HS-5 (cell line): ENCODE measurements at places on chromosomes 6 and 20.

DNA sequence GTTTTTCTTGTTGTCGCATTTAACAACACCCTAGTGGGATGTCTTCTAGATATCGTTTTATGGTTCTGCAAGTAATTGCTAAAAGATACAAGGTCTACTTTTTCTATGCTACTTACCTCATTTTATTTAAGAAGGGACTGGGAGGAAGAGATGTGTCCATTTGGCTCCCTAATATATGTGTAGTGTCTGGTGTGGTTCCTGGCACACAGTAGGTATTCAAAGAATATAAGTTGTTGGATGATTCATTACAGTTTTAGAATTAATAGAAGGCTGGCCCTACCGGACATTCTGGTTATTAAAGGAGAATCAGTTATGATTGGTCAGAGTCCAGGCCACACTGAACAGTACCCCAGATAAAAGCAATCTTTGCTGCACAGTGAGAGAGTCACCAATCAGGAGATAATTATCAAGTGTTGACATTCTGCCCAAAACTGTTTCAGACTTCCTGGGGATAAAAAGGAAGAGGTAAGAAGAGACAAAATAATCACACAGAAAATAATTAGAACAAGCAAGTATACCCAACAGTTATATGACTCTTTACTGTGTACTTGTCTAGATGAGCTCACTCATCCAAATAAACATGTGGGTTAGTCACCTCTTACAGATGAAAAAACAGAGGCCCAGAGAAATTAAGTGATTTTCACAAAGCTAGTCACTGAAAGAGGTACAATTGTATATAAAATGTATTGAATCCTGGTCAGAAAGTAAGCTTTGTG, 7.0 kb downstream of the TMEM244 start:
- no peak for DNase-seq

- DNase-seq: peak; percentile 96
Measured at GRCh38 chr6:71602385-71603007, 283.9 kb upstream of the RIMS1 start.

DNA sequence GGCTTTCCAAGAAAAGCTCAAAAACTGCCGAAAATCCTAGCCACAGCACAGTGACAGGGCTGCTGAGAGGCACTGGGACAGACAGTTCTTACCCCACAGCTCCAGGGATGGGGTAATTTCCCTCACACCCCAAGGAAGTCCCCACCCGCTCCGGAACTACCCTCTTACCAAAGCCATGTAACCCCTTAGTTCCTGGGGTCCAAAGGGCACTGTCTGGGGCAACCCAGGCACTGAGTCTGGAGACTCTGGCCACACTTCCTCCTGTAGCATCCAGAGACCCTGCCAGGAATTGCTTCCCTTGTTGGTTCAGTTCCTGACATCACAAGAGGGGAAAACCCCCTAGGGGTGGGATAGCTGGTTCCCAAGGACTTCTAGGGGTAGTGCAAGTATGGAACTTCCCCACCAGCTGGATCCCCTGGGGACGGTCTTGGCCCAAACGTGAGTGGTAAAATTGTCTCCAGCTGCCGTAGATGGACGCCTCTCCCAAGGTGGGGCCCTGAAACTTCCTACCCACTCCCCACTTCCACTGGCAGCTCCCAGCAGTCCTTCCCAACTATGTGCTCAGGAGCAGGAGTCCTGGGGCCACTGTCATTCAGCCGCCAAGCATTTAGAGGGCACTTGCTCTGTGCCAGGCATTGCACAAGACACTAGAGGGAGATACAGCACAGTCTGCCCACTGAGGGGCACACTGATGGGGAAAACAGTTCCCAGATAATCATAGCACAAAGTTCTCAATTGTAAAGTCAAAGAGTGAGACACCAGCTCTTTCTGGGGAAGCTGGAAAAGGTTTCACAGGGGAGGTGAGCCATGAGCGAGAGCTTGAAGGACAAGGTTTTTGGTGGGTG, 17.2 kb upstream of the HCK start:
- DNase-seq: no peak

GRCh38 chr6:42260972-42261371, 43.3 kb upstream of the MRPS10 start:
- DNase-seq: no peak

GRCh38 chr6:162871966-162872365, 144.2 kb downstream of the PACRG start:
- no peak for DNase-seq

DNA sequence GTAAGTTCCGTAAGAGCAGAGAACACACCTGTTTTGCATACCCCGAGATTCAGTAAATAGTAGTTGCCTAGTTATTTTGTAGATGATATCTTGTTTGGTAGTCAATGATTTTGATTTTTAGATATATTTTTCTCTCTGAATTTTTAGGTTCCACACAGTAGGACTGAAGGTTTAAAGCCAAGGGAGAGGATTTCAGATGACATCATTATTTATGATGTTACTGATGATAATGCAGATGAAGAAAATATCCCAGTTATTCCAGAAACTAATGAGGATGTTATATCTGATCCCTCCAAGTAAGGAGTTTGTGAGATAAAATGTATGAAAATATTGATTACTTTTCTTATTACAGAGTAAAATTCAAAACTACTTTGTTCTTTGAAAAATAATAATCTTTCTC, 22.6 kb downstream of the HSF2 start:
- no peak for DNase-seq

DNA sequence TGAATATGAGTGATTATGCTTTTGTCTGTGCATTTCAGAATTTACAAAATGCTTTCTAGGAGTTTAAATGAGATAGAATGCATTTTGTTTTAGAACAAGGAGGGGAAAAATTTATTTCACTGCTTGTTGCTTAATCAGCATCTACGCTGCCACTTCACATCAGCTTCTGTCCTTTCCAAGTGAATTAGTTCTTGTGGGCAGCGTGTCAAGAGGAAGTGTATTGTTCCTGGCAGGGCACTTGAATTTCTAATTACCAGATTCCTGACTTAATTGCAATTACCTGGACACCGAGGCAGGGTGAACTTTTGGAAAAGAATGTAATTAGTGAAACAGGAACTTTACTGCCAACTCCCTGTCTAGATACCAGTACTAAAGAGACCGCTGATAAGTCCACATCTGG, 263.5 kb downstream of the TMEM242 start:
- no peak for DNase-seq
